Esophagus mucosa (tissue), 1 donor: ENCODE measurements at places on chromosomes 16 and 17. TPM values are rescaled to one million over a fixed set of nuclear protein-coding genes. Genes with fewer than 3 reads are reported as not detected.

FOXJ1 gene
- total RNA-seq = not detected

C16orf92 gene
- not detected for total RNA-seq

KIF2B gene
- total RNA-seq = not detected

GTF3C1 gene
- 103 TPM for total RNA-seq

TUBG2 gene
- 7.3 TPM for total RNA-seq

CACNG1 gene
- total RNA-seq = not detected

CPNE7 gene
- 1.0 TPM for total RNA-seq
